ENCODE measurements at places on chromosomes 2 and 18.

DNA sequence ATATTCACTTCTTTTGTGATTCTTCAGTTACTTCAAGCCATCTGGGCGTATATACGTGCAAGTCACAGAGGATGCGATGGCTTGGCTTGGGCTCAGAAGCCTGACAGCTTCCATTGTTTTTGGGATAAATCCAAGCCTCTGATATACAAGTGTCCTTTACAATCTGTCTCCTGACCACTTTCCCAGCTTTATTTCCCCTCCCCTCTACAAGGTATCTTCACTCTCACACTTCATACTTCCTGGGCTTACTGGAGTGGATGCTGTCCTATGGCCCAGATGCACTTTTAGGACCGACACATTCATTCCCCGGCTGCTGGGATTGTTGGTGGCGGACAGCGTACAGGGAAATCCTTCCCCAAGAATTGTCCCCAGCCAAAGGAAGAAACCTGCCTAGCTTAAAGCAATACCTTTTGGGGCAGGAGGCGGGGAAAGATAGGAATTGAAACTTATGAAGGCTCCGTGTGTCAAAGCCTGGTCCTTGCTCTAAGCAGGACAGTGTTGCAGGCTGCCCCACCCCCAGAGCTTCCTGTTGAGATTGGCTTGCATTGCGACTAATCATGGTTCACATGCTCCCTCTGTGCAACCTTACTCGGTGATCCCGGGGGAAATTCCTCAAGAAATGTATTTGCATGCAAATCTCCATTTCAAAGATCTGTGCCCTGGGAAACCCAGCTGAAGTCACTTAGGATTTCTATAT, 802.9 kb upstream of the ID2 start:
- DNase-seq: no peak

GRCh38 chr2:71614976-71615766, 161.8 kb downstream of the DYSF start:
- DNase-seq: no peak

DNA sequence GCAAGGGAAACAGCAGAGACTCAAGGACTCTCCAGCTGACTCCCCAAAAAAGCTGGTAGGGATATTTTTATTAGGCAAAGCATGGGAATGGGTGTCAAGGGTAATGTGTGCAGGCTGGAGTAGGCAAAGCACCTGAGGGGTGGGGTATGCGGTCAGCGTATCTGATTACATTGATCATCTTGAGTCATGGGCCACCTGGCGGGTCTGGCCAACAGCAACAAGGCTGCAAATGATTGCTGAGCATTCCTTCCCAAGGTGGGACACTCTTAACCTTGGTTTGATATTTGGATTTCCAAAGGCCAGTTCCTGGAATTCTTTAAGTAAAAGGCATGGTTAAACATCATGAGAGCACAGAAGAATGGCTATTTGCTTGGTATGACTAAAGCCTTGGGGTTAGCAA, 32.6 kb upstream of the CCBE1 start:
- DNase-seq: no peak

- DNase-seq: no peak
These were observed 7.5 kb downstream of the TTC32 start for GRCh38 chr2:19894134-19894792.

DNA sequence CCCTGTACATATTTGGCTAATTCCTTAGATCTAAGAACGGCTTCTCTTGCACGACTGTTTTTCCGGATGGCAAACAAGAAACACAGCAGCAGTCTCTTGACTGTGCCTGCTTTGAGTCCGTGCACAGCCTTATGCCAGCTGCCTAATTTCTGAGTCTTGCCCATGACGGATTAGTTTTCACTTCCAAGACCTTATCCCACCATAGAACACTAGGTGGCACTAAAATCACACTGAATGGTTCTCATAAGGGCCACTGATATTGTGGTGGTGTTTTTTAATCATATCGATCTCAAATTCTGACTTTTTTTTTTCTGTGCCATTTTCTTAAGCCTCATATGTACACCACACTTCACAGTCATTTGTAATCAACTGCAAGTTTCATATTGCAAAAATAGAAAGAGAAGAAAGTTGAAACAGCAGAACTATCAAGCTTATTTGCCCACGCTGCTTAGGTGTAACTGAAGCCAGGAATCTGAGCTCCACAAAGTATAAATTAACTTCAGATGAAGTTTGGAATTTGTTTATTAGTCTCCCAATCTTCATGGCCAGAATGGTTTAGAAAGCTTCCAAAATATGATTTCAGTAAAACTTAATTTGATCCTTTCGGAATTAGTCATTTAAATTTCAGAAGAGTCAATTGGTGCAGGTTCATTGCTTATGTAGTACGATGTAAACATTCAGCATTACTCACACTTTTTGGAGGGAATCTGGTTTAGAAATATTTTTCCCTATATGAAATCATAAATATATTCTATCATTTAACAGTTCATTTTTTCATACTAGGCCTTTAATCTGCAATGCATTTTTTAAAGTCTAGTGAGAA, 45.5 kb upstream of the SCN7A start:
- peak; percentile 68 for DNase-seq

DNA sequence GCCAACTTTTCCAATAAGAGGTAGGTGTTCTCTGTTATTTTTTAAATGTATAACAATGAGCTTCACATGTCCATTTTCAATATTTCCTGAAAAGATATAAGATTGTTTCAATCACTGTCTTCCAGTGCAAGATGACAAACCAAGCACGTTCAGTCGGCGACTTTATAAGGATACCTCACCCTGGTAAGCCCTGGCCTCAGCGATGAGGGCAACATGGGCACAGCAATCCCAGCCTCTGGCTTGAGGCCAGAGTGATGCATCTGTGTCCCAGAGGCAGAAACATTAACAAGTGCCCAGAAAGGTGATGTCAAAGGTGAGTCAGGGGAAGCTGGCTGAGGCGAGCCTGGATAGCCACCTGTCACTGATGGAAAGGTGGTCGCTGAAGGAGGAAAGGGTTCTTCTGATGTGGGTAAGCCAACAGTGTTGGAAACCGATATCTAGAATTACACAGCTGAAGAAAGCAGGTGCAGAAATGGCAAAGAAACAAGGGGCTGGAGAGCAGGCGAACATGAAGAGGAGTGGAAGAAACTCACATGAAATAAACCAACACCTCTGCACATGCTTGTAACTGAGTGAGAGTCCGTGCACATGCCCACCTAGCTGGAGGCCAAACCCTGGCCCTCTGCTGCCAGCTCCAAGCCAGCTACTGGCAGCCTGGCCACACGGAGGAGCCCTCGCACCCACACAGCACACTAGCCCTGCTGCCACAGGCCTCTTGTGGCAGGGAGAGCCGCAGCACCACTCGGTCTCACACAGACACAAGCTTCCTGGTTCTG, 65.5 kb downstream of the FBXO15 start:
- DNase-seq: peak; percentile 83

- no peak for DNase-seq
These were observed 15.7 kb upstream of the OLA1 start for GRCh38 chr2:174263997-174264396.

DNA sequence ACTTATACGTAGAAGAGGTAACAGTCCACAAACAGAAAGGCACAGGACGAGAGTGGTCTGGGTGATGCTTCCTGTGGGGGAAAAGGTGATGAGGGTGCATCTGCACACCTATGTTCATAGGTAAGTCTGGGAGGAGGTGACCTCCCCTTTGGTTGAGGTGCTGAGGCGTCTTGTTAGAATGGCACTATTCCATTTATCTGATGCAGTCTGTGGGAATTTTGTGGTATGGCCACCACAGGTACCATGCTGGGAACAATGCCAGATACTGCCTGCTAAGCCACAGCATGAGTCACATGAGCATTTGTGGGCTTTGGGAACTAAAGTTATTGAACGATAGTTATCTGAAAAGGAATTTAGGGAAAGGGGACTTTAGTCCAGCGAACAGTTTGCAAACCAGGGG, 27.9 kb downstream of the IL37 start:
- peak; percentile 39 for DNase-seq

DNA sequence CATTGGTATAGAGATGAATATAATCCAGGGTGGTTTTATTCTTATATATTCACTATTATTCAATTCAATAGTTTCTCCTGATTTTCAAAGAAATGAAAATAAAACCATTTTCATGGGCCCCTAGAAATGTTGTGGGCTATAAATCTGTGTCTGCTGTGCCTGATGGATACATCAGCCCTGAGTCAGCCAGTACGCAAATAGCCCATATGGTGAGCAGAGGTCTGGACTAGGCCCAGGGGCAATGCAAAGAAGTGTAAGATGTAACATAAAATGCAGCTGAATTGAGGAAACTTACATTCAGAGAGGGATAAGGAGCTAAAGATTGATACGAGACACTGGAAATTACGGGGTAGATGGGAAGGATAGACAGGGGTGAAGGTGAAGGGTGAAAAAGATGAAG, 122.5 kb downstream of the MAIP1 start:
- no peak for DNase-seq

GRCh38 chr2:216596980-216597509, 36.2 kb upstream of the IGFBP2 start:
- DNase-seq: no peak

GRCh38 chr2:68379184-68379708, 14.2 kb downstream of the PLEK start:
- no peak for DNase-seq

DNA sequence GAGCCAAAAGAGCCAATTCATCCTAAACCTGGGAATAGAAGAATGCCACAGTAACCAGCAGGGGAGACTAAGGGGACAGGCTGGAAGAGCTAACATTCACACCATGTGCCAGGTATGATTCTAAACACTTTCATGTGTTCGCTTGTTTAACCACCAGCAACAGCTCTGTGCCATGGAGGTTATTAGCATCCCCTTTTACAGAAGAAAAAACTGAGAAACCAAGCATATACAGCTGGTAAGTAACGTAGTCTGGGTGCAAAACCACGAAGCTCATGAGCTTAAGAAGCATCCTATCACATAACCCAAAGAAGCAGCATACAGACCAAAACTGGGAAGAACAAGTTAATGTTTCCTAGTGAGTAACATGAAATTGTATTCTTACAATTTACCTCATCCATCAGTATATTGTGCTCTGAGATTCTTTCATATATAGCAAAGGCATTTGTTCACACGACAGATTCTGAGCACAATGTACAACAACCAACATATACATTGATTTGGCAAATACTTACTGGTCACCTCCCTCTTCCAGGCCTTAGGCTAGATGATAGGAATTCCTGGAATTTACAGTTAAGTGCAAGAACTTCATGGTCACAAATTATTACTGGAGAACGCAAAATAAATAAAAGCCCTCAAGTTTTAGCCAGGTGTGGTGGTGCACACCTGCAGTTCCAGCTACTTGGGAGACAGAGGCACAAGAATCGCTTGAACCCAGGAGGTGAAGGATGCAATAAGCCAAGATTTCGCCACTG, 36.5 kb upstream of the HNRNPA3 start:
- DNase-seq: no peak

GRCh38 chr2:176125772-176126054, 3.2 kb downstream of the HOXD9 start:
- DNase-seq: no peak

- DNase-seq: no peak
These were observed at the start of gene TNFRSF11A for GRCh38 chr18:62324917-62325805. TSS of gene TNFRSF11A (plus strand) at chr18:62325310. CDS start at chr18:62325353, 43 bp downstream.

- DNase-seq: no peak
These were observed 467.8 kb downstream of the ZEB2 start for GRCh38 chr2:144052083-144052482.

DNA sequence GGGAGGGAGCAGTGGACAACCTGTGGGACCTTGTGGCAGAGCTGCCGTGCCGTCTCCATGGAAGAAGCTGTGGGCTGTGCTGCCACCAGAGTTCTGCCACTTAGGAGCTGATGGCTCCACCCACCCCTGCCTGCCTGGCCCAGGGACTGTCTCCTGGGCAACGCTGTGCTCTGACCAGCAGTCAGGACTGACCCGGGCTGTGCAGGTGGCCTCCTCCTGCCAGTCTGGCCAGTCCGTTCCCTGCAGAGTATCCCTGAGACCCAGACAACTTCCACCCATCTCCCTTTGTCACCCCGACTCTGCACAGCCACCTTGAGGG, 12.8 kb downstream of the ASIC4 start:
- no peak for DNase-seq

- DNase-seq: no peak
These were observed 181.8 kb downstream of the TDRD15 start for GRCh38 chr2:21305581-21305980.

DNA sequence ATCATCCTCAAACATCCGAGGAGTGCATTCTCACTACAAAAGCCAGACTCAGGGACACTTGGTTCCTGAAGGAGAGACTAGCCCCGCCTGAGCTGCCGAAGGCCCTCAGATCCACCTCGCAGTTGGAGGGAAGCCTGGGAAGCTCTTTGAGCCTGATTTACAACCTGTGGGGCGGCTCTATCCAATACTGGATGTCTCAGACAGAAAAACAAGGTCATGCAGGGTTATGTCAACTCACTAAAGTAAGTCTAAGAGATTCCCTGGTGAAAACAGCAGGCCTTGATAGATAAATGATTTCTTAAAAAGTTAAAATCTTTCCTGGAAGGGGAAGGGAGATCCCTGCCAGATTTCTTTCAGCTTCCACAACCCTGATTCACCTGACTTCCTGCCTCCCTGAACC, 284.3 kb downstream of the CYP26B1 start:
- DNase-seq: no peak

- no peak for DNase-seq
These were observed 312.4 kb downstream of the MTX2 start for GRCh38 chr2:176581557-176582165.

DNA sequence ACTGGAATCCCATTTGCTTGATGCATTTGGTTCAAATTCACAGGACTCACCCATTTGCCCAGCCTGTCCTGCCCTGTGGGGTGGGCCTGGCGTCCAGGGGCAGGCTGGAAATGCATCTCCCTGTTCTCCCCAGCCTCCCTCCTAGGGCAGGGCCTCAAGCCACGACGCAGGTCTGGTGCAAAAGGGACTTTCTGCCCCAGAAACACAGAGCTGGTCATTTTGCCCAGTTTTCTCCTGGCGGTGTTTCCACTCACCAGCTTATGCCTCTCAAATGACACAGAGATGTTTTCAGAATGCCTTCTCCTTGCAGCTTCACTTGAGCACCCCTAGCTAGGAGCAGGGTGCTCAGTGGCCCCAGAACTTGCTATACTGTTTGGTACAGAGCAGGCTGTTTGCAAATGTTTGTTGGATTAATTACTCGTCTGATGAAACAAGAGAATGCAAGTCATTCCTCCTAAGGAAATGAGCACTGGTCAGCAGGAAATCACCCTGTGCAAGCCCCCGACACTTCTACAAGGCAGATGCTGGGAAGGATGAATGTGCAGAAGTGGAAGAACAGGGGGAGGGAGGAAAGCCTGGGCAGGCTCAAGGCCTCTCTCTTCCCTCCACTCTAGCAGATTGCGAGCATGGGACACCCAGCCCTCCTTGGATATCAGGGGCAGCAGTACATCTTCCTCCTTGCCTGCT, 164.3 kb upstream of the APCDD1 start:
- peak; percentile 73 for DNase-seq

- DNase-seq: peak; percentile 34
These were observed 18.0 kb upstream of the ACKR3 start for GRCh38 chr2:236551471-236552211.

DNA sequence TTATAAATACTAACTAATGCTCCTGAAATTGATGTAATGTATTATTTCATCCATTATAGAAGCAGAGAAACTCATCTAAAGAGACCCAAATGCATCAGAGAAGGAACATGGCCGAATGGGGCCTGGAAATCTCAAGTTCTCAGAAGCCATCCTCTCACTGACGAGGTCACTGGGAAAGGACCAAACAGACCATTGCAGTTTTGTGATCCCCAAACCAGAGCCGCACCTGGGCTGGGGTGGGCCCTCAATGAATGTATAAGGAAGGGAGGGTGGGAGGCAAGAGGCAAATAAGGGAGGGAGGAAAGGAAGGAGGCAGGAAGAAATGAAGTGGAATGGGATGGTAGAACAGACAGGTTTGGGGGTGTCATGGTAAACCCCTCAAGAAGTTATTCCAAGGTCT, 245.3 kb upstream of the ID2 start:
- DNase-seq: no peak
